ENCODE measurements at places on chromosomes 3 and 15. TPM values are rescaled to one million over a fixed set of nuclear protein-coding genes. Genes with fewer than 3 reads are reported as not detected.

HIGD2B gene
- not detected for total RNA-seq

GRIP2 gene
- total RNA-seq = not detected

CDCP1 gene
- total RNA-seq = 0.16 TPM

SMCO1 gene
- total RNA-seq = not detected

POTEB gene
- total RNA-seq = not detected

NR1I2 gene
- under 0.01 TPM for total RNA-seq

RPL32 gene
- 967 TPM for total RNA-seq

NRROS gene
- total RNA-seq = 4.4 TPM

MST1R gene
- total RNA-seq = 1.0 TPM

CEMIP gene
- 0.32 TPM for total RNA-seq

IL20RB gene
- 0.16 TPM for total RNA-seq

ZNF501 gene
- 5.3 TPM for total RNA-seq

TNFSF10 gene
- total RNA-seq = 46.3 TPM

RAB6B gene
- total RNA-seq = 0.32 TPM

SMC4 gene
- total RNA-seq = 59.9 TPM

CORO2B gene
- 0.32 TPM for total RNA-seq

NDUFB4 gene
- 32.7 TPM for total RNA-seq

GPR156 gene
- 0.06 TPM for total RNA-seq

AGTR1 gene
- not detected for total RNA-seq

LRRC31 gene
- total RNA-seq = not detected

AMIGO3 gene
- total RNA-seq = not detected

GABRR3 gene
- total RNA-seq = not detected

OCA2 gene
- total RNA-seq = not detected

MIX23 gene
- 28.3 TPM for total RNA-seq

CHST2 gene
- 4.8 TPM for total RNA-seq

CASR gene
- not detected for total RNA-seq

CTXND1 gene
- total RNA-seq = not detected

GREM1 gene
- total RNA-seq = 0.16 TPM

MEGF11 gene
- total RNA-seq = under 0.01 TPM

RETNLB gene
- not detected for total RNA-seq

WDR53 gene
- 5.7 TPM for total RNA-seq

LIPH gene
- total RNA-seq = not detected

CADM2 gene
- total RNA-seq = not detected

WNT5A gene
- total RNA-seq = 3.7 TPM

TLR9 gene
- 0.06 TPM for total RNA-seq

CRYGS gene
- 2.4 TPM for total RNA-seq

STRC gene
- not detected for total RNA-seq

SLCO2A1 gene
- 1.3 TPM for total RNA-seq

ATOSA gene
- total RNA-seq = 101 TPM

C2CD4A gene
- 1.3 TPM for total RNA-seq

ADGRG7 gene
- total RNA-seq = not detected

OXTR gene
- total RNA-seq = 1.1 TPM

LAMB2 gene
- total RNA-seq = 745 TPM

PDHB gene
- 82.4 TPM for total RNA-seq

TM4SF4 gene
- not detected for total RNA-seq

P3H2 gene
- 18.1 TPM for total RNA-seq

KLHL40 gene
- total RNA-seq = not detected

GPR62 gene
- not detected for total RNA-seq

WWTR1 gene
- 139 TPM for total RNA-seq

CPNE4 gene
- not detected for total RNA-seq

LTK gene
- total RNA-seq = 0.06 TPM

Measured in bladder microvascular endothelial cell (primary cell).